Natural killer cell (primary cell): ENCODE measurements at places on chromosomes 2 and 18.

GRCh38 chr2:66472225-66472843 is 37.4 kb downstream of the MEIS1 start:
- no peak for DNase-seq

DNA sequence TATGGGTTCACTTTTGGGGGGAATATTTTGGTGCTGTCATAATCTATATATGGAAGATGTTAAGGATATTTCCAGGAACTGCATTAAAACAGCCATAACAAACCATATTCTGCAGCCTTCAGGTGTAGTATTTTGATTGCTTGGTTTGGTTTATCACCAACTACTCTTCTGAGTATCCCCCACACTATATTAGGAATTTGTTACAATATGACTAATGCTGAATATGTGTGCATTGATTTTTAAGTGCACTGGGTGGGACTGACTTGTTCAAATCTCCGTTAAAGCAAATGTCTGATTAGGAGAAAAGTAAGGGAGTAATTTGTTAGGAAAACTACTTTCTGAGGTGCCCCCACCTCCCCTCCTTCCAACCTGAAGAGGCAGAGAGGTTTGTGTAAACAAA is 47.7 kb downstream of the SPTBN1 start:
- DNase-seq = no peak

DNA sequence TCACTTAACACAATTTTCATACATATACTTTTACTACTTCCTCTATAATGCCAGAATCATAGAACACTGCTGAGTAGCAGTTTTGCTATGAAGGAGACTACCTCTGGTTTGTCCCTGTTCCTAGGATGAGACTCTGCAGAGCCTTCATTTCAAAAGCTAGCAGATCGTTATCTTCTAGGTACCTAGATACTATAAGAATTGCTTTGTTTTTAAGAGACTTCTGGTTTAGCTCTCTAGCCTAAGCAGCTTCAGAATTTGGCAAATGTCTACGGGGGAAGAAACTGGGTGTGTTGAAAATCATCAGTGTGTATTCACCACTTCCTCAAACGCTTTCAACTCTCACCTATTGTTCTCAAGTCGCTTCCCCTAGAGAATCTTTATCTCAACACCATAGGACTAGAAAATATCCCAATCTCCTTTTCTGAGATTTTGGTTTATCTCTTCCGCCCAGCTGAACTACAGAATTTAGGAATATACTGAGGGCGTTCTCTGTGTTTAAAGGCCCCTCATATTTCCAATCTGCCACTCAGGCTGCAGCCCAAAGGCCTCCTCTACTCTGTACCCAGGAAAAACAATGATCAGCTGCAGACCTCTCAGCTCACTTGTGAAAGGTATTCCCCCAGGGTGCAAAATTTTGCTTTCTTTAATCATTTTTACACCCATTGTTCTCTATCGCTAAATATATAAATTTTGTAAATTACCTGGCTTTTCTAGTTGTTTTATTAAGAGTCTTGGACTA is 28.7 kb downstream of the SMAD2 start:
- DNase-seq = no peak

- no peak for DNase-seq
Measured at GRCh38 chr18:35264409-35264808, 23.6 kb downstream of the ZNF397 start.

DNA sequence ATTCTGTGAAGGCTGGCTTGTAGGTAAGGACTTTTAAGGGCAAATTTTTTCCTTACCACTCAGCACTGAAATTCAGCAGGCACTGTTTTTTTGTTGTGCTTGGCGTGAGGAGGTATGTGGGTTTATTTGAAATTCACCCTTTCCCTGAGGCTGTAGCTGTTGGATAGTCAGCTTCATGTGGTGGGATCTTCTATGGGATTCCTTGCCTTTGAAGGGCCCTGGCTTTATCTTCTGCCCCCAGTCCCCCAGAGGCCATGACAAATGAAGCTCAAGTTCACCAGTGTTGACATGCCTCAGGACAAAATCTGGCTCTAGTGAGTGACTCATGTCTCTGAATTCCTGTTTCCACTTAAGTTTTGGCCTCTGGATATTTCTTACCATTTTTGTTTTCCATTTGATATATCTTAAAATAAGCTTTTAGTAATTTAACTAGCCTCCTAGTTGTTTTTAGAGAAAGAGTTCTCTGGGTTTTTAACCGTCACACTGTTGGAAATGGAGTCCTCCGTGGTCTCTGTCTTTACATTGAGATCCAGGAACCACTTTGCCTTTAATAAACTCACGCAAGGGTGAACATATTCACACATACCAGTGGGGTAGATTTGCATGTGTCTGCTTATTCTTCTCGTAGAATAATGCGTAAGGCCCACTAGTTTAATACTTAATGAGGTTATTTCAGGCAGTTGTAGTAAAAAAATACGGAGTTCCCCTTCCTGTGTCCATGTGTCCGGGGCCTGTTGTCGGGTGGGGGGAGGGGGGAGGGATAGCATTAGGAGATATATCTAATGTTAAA is 211.1 kb upstream of the FAM98A start:
- no peak for DNase-seq

DNA sequence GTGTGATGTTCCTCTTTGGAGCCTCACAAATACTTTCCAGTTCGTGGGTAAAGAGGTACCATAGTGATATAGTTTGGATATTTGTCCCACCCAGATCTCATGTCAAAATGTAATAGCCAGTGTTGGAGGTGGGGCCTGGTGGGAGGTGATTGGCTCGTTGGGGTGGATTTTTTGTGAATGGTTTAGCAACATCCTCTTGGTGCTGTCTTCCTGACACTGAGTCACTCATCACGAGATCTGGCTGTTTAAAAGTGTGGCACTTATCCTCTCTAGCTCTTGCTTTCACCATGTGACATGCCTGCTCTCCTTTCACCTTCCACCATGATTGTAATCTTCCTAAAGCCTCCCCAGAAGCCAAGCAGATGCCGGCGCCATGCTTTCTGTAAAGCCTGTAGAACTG is 3.0 kb upstream of the CCDC93 start:
- DNase-seq = no peak

- DNase-seq = no peak
Measured at GRCh38 chr18:76318607-76319006, 176.4 kb downstream of the ZNF516 start.

- DNase-seq = no peak
Measured at GRCh38 chr2:121736140-121736461, 574 bp downstream of the NIFK start.

DNA sequence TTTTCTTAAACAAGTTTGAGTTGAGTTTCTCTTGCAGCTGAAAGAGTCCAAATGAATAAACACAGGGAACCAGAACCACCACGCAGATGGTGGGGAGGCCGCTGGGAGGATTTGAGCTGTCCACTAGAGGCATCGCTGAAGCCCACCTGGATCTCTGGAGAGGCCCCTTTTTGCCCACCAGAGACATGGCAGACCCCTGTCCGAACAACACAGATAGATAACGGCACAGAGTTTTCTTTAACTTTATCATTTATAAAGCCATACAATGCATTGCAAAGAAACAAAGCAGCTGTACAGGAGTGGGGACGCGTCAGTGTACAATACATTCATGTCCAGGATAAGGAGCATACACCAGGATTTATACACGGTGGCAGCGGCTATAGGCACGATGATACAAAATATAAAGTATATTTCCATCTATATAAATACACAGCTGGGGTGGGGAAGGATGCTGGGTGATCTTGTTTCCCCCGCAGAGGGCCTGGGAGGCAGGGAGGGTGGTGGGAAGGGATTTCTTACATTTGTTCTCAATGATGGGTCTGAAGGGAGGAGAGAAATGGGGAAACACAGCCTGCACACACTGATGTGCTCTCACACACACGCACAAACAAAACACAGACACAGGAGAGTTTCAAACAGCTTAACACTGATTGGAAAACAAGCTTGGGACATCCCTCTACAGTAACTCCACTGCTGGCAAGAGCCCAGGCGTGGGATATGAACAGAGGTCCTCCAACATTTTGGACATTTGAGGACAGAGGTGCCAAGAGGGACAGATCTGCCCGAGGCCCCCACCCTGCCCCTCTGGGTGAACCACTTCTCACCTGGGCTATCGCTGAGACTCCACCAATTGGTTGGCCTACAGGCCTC is 203.0 kb downstream of the TNS1 start:
- no peak for DNase-seq
